ENCODE measurements at places on chromosomes 1 and 21.

DNA sequence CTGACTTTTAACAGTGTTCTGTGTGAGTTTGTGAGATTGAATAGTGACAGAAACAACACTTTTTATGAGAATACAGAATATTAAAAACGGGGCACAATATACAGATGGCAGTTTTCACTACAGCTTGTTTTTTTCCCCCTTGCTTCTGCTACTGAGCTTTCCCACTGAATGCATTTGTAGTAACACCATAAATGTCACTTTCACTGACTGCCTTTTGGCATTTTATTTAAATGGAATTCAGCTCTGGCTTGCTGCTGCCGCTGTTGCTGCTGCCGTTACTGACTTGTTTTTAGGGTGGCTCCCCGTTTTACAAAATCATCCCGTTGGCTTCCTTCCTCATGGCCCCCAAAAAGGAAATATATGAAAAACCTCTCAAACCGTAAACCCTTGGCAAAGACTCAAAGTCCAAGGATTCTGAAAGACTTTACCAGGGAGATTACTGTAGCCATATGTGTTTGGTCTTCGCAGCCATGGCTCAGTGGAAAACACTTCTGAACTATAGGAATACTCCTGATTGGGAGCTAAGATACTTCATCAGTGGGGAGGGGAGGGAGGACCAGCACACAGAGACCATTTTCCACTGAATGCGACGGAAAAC lies 151.0 kb downstream of the NUF2 start:
- no peaks in the 10 kb centered on the region for H3K36me3 ChIP-seq
- H3K27me3 ChIP-seq, result no peaks in the 10 kb centered on the region

DNA sequence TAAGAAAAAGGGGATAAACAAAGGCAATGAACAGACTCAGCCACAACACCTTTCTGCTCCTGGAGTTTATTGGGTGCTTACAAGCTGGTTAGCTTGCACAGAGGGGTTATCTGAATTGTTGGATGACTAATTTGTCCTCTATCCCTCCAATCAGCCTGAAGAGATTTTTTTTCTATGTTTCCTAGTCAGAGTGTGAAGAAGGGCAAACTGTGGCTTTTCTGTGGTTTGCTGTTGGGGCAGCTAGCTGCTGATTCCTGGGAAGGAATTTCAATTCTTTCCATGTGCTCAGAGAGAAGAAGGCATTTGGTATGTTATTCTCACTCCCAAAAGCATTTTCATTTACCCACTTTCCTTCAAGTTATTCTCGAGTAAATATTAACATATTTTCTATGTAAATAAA lies 48.6 kb downstream of the PCP4 start:
- H3K4me1 ChIP-seq, result no peaks in the 10 kb centered on the region
- no peak for DNase-seq
- no peaks in the 10 kb centered on the region for H3K36me3 ChIP-seq
- no peaks in the 10 kb centered on the region for H3K27me3 ChIP-seq

DNA sequence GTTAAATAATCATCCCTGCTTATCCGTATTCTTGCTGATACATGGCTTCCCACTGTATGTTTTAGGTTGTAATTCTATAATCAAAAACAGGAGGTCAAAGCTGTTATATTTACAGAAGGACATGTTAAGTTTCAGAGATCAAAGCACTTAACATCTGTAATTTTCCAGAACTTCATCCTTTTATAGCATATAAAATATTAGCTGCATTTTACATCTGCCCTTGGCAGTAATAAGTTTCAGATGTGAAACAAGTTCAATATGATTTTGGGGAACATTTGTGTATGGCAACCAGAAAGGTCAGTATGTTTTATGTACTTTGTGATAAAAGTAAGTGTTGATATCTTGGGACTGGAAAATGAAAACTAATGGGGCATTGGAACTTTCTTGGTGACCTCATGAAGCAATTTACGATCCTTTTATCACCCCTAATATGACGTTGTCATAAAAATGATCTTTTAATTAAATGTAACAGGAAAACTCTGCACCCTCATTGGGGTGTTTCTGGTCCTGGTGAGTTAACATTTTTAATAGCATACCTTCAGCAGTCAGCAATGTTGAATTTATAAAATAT lies 449.6 kb downstream of the GPATCH2 start:
- no peak overlapping the region for H3K4me3 ChIP-seq
- no peaks in the 10 kb centered on the region for H3K36me3 ChIP-seq
- H3K27me3 ChIP-seq, result no peaks in the 10 kb centered on the region
- no peak overlapping the region for H3K27ac ChIP-seq
- H3K4me1 ChIP-seq, result no peaks in the 10 kb centered on the region
- DNase-seq, result no peak

DNA sequence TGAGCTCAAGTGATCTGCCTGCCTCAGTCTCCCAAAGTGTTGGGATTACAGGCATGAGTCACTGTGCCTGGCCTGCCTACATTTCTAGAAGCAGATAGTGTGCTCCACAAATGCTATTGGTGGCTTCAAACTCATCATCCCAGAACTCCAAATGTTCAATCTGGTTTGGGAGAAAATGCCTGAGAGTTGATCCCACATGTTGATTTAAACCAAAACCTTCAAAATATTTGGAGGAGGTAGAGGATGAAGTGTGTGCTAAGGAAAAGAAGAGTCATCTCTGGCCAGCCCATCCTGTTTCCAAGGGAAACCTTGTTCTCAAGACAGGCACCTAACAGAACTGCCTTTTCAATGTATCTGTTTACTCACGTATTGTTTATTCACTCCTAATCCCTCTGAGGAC lies 55.4 kb upstream of the GRHL3 start:
- no peaks in the 10 kb centered on the region for H3K27me3 ChIP-seq
- no peak overlapping the region for H3K27ac ChIP-seq
- H3K4me3 ChIP-seq, result no peak overlapping the region
- H3K36me3 ChIP-seq, result no peaks in the 10 kb centered on the region

GRCh38 chr1:175725684-175726083 lies 17.7 kb downstream of the TNR start:
- H3K27me3 ChIP-seq, result no peaks in the 10 kb centered on the region
- DNase-seq, result peak; percentile 75
- H3K27ac ChIP-seq, result no peak overlapping the region
- no peaks in the 10 kb centered on the region for H3K4me1 ChIP-seq

DNA sequence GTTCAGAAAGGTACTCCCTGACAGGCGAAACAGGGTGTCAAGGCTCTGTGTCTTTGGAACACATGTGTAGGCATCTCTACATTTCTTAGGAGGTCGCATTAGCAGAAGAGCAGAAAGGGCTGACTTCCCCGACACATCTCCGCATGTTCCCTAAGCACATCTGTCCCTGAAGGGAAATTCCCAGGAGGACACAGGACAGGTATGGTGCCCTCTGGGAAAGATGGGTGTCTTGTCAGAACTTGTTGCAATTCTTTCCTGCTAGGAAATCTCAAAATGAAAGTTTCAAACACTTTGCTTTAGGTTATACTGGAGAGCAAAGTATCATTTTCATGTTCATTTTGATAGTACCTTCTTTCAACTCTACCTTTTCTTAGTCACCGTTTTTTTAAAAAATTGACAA lies 2.0 kb downstream of the DSCAM start:
- DNase-seq, result no peak
- peaks cover 10% of the 10 kb centered on the region for H3K27me3 ChIP-seq
- H3K27ac ChIP-seq, result no peak overlapping the region

Measured in mesendoderm (in vitro differentiated cells).